Astrocyte of the spinal cord (primary cell): ENCODE measurements at places on chromosomes 3 and 15.

DNA sequence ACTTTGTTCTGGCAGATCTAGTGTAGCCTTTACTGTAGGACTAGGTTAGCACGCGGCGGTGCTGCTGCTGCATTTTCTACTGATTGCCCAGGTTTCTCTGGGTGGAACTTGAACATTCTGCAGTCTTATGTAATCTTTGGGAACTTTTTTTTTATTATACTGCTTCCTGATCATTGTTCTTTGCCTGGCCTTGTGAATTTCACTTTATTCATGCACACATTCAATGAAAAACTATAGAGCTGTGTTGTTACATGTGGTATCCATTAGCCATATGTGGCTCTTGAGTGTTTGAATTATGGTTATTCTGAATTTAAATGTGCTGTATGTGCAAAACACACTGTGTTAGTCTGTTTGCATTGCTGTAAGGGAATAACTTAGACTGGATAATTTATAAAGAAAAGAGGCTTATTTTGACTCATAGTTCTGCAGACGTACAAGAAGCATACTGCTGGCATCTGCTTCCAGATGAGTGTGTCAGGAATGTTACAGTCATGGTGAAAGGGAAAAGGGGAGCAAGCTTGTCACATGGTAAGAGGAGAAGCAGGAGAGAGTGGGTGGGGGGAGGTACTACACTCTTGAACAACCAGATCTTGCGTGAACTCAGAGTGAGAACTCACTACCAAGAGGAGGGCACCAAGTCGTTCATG is 26.5 kb downstream of the MEF2A start:
- peak; percentile 56 for DNase-seq

DNA sequence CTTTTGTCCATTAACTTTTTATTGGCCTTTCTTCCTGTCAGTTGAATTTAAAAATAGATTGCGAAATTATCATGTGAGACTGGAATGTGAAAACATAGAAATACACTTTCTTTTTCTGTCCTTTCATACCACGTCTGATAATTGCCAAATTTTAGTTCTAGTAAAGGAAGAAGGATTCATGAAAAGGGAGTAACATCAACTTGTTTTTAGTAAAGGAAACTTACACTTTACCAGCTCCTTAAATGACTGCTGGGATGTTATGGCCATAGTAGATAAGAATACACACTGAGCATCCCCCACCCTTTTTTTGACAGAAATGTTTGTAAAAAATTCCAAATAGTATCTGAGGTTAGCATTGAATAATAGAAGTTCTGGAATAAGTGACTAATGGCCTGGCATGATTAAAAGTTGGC is 137.9 kb downstream of the NEO1 start:
- peak; percentile 8 for DNase-seq

DNA sequence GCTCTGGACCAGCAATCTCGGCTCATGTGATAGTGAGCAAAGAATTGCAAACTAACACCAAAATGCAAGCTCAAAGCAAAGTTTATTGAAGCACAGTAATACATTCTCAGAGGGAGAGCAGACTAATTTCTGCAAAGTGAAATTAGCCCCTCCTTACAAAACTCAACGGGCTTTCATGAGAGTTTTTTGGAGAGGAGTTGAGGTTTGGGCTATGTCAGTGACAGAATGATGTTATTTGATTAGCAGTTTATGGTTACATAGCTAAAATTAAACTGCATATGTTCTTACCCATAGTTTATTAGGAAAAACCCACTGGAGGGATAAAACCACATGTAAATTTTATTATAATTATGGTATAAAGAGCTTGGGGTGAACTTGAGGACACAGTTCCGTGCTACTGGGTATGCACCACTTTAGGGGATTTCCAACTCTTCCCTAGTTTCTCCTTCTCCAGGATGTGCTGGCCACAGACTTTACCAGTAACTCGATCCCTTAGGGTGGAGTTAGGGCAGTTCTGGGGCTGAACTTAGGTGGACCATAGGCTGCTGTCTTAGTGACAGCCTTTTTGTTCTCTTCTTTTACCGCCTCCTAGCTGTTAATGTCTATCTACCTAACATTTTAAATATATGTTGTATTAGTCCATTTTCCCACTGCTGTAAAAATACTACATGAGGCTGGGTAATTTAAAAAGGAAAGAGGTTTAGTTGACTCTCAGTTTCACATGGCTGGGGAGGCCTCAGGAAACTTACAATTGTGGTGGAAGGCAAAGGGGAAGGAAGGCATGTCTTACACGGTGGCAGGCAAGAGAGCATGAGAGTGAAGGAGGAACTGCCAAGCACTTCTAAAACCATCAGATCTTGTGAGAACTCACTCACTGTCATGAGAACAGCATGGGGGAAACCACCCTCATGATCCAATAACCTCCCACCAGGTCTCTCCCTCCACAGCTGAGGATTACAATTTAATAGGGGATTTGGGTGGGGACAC is 8.9 kb upstream of the AADACL2 start:
- DNase-seq, result no peak

DNA sequence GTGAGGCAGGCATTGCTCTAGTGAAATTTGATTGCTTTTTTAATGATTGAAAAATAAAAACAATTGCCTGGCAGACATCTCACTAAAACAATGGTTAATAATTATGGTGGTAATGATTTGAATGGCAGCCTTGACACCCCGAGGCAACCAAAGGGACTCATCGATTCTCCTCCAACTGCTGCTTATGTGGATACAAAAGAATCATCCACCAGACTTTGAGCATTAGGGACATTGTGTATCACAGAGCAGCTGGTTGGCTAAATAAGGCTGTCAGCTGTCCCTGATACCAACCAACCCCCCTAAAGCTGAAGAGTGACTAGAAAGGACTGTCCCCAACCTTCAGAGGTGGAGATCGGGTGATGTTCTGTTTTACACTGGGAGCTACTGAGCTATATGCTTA is 1.7 kb upstream of the CD47 start:
- DNase-seq, result no peak

DNA sequence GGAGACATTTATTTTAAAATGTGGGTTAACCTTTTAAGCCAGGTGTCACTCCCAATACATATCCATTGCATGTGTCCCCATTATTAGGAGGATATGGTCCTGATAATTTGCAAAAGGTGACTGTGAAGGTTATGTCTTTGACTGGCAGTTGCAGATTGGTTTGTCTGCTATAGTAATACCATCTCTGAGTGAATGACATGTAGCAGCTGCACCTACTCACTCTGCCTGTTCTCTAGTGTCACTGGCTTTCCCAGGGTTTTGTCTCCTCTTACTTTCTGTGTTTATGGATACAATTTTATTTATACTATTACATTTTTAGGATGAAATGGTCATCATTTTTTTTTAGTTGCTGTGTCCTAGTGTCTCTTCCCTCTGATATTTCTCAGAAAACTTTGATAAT is 393.2 kb downstream of the C3orf38 start:
- no peak for DNase-seq

GRCh38 chr3:9638939-9639338 is 10.4 kb upstream of the MTMR14 start:
- DNase-seq, result no peak

DNA sequence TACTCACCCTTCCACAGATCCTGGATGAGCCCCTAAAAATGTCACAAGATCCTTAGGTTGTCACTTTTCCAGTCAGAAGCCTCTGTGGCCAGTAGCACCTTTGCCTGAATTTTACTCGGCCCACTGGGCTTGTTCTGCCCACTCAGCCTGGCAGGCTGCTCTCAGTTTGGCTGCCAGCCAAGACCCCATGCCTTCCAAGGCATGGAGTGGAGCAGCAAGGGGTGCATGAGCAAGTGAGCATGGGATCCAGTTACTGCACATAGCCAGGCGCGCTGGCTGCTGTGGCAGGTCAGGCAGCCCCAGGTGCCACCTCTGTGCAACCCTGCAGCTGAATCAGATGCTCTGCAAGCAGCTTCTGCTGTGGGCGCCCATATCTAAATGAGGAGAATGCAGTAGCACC is 79.3 kb downstream of the CGGBP1 start:
- DNase-seq, result no peak

DNA sequence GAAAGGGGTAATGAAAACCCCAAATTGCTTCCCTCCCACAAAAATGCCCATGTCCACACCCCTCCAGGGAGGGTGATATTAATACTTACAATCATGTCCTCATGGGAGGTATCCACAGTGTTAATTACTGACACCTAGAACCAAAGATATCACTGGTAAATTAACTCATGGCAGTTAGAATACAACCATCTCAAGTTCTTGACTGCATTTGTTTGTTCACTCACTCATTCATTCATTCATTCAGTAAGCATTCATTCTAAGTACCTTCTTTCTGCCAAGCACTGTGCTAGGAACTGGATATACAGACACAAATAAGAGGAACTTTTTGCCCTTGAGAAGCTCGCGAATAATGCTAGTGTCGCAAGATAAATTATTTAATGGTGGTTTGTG is 3.0 kb downstream of the SEC13 start:
- DNase-seq, result no peak

- DNase-seq, result no peak
Observed at GRCh38 chr3:126663257-126663656, 8.3 kb upstream of the TXNRD3 start.

DNA sequence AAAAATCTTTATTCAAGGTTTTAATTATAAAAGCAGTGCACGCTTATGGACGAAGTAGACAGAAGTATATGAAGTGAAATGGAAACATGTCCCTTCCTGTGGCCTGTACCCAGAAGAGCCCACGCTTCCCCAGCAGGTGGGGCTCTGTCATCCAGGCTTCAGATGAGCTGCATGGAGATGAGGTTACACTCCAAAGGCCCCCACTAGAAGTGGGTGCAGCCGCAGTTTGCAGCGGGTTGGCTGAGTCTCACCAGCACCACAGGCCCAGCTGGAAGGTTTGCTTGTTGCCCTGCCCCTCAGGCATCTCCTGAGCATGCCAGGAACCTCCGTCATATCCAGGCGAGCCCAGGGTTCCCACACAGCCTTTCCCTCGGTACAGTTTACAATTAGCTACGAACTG is 33.1 kb downstream of the PRR20G start:
- DNase-seq, result no peak

DNA sequence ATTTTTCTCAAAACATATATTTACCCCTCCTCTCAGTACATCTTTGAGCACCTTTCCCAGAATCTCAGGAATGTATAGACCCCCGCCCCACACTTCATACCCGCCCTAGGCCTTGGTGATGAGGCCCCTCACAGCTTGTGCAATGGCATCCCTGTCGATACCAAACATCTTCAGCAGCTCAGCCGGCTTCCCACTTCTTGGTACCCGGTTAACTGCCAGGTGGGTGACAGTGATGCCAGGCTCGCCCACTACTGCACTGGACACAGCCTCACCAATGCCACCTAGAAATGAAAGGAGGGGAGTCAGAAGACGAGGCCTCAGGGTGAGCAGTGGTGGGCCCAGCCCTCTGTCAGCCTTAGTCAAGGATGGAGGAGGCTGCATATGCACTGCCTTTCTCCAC is 30.2 kb downstream of the TKT start:
- DNase-seq, result no peak

- no peak for DNase-seq
Observed at GRCh38 chr3:14765576-14766427, 53.0 kb upstream of the FGD5 start.

- no peak for DNase-seq
Observed at GRCh38 chr3:82002491-82002890, 241.0 kb upstream of the GBE1 start.

DNA sequence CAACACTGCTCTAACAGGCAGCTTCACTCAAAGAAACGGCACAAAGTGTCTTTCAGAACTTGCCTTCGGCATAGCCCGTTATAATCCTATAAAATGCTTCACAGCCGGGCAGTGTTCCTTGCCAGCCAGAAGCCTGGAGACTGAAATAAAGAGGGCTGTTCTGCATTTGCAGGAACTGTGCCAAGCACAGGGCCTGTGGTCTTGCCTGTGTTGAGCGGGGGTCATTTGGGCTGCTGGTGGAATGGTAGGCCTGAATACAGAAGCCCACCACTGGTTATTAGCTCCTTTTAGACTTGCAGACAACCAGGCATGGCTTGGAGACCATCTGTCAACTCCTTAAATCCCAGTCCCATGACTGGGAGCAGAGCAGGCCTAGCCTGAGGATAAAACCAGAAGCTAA is 4.7 kb upstream of the ARHGEF3 start:
- no peak for DNase-seq

DNA sequence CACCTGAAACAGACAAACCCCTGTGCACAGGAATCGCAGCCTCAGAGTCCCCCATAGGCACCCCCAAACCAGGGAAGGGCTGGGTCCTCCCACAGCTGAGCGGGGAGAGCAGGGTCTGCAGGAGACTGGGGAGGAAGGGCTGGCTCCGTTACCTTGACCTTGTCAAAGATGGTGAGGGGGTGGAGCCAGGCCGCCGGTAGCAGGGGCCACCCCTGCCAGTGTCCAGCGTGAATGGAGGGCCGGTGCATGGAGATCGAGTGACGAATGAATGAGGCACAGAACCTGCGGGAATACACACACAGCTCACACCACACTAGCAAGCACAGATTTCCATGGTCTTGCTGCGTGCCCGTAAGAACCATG is 102.2 kb downstream of the TMEM266 start:
- DNase-seq, result no peak

DNA sequence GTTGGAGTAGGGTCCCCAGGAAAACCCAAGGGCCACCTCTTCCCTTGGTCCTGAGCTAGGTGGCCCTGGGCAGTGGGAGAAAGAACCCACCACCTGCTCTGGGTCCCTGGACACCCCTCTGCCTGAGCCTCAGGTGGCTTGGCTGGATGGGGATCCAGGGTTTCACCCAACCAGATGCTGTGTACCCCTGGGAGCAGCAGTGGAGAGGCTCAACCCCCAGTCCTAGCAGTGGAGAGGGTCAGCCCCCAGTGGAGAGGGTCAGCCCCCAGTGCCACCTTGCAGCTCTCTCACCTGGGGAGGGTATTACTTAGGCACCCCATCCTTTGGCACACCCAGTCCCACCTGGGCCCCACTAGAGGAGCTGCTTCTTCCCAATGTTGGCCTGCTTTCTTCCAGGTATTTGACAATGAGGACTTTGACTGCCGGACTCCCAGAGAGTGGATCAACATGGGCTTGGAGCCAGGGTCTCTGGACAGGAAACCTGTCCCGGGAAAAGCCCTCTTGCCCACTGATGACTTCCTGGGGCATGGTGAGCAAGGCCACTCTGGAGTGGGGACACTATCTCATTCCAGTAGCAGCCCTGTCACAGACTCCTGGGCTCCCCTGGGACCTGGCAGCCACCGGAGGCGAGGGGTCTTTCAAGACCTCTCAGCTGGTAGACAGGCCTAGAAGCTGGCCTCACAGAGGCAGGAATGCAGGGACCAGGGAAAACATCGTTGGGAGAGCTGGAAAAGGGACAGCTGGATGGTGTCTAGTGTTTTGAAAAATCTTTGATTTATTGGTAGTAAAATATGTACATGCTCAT is 11.6 kb downstream of the DNAH1 start:
- DNase-seq, result no peak

DNA sequence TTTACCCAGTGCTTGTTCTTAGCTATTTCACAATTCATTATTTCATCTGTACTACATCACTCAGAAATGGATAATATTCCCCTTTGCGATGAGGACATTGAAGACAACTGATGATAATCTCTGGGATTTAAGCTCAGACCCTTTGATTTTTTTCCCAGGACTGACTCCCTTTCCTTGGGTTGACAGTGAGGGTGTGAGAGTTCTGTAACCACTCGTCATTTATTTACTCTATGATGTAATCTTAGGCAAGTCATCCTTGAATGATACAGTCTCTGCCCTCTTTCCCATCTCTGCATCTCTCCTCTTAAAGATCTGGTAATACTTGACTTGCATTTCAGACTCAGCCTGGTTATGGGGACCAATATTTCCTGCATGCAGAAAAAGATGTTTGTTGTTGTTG is 1041.7 kb downstream of the AGBL1 start:
- peak; percentile 13 for DNase-seq

GRCh38 chr3:142976621-142977398 is 13.3 kb upstream of the PAQR9 start:
- DNase-seq, result peak; percentile 96

GRCh38 chr3:147222291-147222690 is 184.1 kb downstream of the ZIC4 start:
- no peak for DNase-seq
